ENCODE measurements at places on chromosomes 5 and 9.
A peak's percentile ranks its signal among the peaks of the same experiment; 100 is the strongest.

DNA sequence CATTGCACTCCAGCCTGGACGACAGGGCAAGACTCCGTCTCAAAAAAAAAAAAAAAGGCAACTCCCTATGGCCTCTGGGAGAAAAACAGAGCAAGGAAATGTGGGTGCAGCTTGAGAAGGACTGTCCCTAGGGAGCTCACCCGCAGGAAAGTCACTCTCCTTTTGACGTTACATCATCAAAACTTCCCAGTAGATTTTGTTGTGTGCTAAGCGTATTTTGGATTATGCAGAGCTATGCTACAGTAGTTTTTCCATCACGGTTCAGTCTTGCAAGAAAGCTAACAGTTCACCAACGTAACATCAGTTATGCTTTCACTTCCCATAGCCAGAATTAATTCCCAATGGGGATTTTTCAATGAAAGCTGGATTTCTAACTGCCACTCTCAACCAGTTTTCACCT is 138.8 kb downstream of the HSD17B3 start:
- no peak for DNase-seq

- DNase-seq, result no peak
Measured at GRCh38 chr5:132057498-132058255, 2.8 kb upstream of the IL3 start.

- peak; percentile 91 for DNase-seq
Measured at GRCh38 chr5:176660860-176661641, 13.8 kb downstream of the TSPAN17 start.

DNA sequence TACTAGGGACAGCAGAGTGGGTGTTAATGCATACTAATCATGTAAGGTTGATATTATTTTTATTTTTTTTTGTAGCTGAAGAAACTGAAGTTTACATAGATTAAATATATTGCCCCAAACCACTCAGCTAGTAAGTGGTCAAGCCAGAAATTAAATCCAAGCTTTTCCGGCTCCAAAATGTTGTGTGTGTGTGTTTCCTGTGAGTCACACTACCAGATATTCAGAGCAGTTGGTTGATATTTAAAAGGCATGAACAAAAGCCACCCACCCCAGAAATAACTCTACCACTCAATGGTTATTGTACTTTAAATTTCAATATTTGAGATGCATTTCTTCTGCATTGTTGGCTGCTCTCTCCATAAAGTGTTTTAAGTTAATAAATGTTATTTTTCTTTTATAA is 29.5 kb downstream of the KCNN2 start:
- DNase-seq, result no peak

Measured in foreskin fibroblast (primary cell).